NCI-H446 treated with DMSO at 0.1 percent for 48 hours (cell line): ENCODE measurements at places on chromosomes 2 and 18.

DNA sequence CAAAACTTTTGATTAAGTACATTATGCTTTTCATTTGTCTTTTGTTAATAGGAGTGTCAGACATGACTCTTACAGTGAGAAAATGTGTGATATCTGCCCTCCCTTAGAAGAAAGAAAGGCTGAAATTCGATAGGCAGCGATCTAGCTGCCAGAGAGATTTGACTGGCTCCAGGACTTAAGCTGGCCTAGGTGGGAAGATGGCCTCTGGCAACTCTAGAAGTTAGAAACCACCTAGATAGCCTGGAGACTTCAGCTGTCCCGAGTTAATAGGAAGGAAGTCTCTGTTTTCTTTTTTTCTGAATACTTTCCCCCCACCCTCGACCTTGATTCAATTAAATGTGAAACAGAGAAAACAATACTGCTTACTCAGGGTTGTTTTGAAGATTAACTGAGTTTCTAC, 1194.7 kb upstream of the CRIM1 start:
- no peak for DNase-seq

DNA sequence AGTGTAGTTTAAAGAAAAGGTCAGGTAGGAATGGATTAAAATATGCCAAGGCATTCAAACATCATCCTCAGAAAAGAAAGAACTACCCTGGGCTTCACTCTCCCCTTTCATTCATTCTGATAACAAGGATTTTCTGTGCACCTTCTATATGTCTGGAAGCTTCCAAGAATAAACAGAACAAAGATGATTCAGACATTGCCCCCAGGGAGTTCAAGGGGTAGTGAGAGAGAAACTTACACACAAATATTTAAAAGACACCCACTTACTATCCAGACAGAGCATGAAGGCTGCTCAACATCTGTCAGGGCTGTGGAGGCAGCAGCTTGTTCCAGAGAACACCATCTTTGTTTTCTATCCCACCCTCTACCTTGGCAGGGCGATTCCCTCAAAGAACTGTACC, 140.5 kb downstream of the ALK start:
- no peak for DNase-seq

GRCh38 chr2:61575447-61575859, 37.3 kb upstream of the XPO1 start:
- DNase-seq, result no peak

DNA sequence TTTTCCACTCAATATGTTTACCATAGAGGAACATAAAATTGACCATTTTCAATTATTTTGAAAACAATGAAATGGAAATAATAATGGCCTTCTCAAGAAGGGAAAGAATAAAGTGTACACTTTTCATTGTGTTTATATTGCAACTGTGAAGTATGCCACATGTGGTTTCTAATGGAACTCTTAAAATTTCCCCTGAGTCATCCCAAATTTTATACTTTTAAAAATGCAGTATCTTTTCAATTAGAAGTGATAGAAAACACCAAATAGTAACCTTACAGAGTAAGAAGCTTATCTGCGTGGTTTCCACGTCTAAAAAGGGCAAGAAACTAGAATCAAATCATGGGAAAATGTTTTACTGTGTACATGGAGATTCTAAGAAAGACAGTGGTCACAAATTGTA, 70.0 kb downstream of the SCG2 start:
- DNase-seq, result no peak

- DNase-seq, result no peak
Observed at GRCh38 chr18:58788971-58789875, 75.5 kb upstream of the ZNF532 start.

DNA sequence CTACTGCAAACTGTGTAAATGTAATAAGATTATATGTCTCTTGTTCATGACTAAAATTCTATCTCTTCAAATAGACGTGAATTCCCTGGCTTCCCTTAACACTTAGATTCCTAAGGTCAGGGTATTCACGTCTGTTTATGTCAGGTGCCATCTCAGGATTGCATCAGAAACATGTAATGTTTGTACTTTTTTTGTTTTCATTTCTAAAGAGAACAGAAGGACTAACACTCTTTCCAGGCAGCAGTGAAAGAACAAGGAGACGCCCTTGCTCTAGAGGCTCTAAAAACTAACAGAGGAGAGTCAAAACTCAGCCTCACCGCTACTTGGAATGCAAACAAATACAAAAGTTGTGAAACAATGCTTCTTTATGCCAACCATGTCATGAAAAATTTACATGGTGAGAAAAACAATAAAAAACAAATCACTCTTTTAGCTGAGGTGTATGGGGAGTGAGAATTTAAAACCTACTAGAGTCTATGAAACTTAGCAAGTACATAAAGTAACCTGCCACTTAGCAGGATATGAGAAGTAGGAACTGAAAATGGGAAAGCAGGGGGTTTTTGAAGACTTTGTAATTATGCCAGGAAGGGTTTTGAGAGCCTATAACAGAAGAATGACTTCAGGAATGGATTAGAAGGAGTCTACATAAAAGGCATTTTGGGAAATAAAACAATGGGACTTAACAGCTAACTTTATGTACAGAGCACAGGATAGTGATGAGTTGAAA, 522.7 kb downstream of the THSD7B start:
- DNase-seq, result no peak

GRCh38 chr2:216989340-216990129, 129.7 kb upstream of the TNP1 start:
- no peak for DNase-seq

- DNase-seq, result no peak
Observed at GRCh38 chr18:33115476-33115875, 325.0 kb downstream of the CCDC178 start.

DNA sequence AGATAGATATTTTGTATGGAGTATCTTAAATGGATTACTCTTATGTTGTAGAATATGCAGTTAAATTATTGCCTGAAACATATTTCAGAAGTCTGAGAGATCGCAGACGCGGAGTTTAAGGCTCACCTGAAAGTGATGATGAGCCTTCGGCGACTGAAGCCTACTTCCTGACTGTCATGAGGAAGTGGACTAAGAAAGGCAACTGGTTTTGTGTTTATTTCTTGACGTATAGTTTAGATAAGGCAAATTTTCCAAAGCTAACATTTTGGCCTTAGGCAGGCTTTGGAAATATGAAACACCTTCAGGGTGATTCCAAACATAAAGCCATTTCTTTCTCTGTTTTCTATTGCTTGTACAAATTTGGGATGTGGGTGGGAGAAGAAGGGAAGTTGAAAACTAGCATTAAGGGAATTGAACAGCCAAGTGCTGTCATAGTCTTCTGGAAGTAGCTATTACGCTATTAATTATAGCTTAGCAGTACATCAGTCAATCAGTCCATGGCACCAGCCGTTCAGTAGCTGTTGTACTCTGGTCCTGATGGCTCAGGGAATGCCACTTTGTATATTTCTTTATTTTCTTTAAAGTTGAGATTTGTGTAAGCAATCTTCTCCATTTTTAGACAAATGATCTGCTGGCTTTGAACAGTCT, 1.5 kb downstream of the GRHL1 start:
- no peak for DNase-seq

DNA sequence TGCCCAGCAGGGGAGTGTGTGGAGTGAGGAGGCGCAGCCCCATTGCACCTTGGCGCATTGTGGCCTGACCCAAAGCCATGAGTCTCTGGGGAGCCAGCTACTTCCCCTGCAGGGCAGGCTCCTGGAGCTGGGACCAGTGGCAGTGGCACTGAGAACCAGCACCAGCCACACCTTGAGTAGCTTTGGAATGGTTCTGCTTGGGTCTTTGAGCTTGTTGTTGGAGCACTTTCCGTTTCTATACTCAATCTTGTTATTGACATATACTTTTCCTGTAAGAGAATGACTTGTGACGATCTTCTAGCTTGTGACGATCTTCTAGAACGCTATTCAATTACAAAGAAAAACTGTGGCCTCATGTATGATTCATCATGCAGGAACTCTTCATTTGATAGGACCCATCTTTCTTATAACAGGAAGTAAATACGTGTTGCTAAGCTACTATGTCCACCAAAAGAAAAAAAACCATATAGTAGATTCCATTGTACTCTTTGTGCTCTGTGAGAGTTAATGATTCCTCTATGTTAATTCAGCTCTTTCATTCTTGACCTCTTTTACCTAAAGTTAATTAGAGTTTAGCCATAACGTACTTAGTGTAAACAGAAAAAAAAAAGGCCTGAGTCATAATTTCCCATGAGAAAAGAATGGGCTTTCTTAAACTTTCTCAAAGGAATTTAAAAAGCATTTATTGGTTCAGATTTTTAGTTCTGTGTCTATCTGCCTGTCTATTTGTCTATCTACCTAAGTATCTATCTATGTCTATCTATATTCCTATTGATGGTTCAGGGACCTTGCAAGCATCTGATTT, 113.1 kb downstream of the GATA6 start:
- DNase-seq, result no peak

DNA sequence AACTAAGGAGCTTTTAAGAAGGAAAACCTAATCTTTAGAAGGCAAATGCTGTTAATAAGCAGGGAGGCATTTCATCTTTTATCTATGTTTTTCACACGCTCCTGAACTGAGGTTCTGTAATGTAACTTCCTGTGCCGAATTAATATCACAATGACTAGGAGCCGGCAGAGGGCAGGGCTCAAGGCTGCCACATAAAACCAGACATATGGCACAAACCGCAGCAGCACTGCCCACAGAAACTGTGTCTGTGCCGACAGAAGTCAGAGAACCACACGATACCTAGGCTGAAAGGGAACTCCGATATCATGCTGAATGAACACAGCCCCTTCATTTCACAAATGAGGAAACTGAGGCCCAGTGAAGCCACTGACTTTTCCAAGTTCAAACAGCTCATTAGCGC, 112.1 kb downstream of the EIPR1 start:
- no peak for DNase-seq

- DNase-seq, result no peak
Observed at GRCh38 chr18:33875029-33875565, 297.1 kb downstream of the ASXL3 start.

DNA sequence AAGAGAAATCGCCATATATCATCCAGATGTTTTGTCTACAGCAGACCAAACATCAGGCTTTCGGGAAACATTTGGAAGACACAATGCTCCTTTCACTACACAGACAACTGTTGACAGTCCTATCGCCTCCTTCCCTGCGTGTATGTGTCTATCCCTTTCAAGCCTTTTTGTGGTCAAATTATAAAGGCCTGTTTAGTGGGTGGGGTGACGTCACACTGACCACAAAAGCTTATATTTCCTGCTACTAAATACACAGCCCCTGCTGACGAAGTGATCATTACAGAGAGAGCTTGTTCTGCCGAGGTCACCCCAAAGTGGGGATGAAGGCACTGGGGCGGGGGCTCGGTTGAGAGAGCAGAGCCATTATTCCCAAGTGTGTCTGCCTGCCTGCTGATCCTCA, 302.7 kb upstream of the TNP1 start:
- DNase-seq, result no peak

- no peak for DNase-seq
Observed at GRCh38 chr2:85323351-85323987, 4.3 kb downstream of the TGOLN2 start.

DNA sequence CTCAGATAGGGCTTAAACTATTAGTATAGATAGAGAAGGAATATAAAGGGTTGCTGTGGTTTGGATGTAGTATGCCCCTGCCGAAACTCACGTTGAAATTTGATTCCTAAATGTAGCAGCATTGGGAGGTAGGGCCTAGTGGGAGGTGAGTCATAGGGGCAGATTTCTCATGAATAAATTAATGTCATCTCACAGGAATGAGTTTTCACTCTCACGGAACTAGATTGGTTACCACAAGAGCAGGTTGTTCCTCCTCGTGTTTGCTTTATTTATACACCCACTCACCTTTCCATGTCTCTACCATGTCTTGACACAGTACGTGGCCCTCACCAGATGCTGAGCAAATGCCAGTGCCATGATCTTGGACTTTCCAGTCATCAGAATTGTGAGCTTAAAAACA, 218.2 kb downstream of the RBM43 start:
- DNase-seq, result no peak

GRCh38 chr2:207225773-207226172, 60.0 kb upstream of the KLF7 start:
- DNase-seq, result no peak

DNA sequence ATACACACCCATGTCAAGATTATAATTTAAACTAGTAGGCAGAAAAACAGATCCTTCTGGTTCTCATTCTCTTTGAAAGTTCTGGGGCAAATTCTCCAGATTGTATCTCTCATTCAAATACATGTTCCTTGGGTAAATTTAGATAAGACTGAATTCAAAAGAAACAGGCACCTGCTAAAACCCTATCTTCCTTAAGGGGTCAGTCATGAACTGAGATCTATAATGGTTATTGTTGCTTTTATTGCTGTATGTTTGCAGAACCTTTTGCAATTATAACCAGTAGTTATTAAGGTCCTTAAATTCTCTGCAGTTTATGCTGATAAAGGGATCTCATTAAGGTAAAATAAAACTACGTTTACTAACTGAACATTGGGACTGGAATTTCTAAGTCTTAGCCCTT, 83.5 kb downstream of the MYO5B start:
- no peak for DNase-seq

- DNase-seq, result no peak
Observed at GRCh38 chr18:79506191-79507075, 110.7 kb downstream of the NFATC1 start.

DNA sequence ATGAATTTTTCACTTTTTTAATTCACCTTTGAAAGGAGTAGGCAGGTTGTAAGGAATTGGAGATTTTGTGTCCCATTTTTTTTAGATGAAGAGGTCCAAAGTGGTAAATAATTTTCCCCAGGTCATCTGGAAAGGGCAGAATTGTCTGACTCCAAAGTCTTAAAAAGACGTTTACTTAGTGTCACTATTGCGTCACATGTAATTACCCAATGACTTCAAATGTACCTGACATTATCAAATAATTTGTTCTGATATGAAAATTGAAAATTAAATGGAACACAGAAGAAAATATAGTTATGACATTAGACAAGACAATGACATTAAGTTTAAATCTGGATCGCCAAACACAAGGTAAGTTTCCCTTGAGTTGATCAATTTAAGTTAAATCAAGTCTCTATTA, 24.2 kb upstream of the NBEAL1 start:
- DNase-seq, result no peak

DNA sequence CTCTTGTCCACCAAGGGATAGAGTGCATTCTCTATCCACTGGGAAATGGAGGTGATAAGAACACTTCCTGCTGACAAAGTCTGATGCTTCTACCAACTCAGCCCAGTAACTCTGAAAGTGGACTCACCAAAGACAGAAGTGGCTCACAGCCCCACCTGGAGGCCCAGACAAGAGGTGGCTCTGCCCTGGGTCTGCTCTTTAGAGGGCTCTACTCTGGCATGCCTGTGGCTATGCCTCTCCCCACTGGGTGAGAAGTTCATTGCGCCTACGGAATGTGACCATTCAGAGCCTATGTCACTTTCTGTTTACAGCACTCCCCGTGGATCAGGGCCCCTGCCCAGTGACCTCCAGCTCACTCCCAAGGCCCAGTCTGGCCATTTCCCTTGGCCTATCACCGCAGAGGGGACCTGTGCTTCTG, 13.5 kb upstream of the XDH start:
- DNase-seq, result no peak
